ENCODE measurements at places on chromosomes 13 and 19. TPM values are rescaled to one million over a fixed set of nuclear protein-coding genes. Genes with fewer than 3 reads are reported as not detected.

ITGBL1 gene
- 6.8 TPM for total RNA-seq

WDR88 gene
- 0.38 TPM for total RNA-seq

OR7C1 gene
- not detected for total RNA-seq

ETHE1 gene
- 14.7 TPM for total RNA-seq

KLK15 gene
- total RNA-seq, result not detected

KRTDAP gene
- not detected for total RNA-seq

ZNF667 gene
- total RNA-seq, result 5.0 TPM

FCER2 gene
- total RNA-seq, result 0.56 TPM

DNA sequence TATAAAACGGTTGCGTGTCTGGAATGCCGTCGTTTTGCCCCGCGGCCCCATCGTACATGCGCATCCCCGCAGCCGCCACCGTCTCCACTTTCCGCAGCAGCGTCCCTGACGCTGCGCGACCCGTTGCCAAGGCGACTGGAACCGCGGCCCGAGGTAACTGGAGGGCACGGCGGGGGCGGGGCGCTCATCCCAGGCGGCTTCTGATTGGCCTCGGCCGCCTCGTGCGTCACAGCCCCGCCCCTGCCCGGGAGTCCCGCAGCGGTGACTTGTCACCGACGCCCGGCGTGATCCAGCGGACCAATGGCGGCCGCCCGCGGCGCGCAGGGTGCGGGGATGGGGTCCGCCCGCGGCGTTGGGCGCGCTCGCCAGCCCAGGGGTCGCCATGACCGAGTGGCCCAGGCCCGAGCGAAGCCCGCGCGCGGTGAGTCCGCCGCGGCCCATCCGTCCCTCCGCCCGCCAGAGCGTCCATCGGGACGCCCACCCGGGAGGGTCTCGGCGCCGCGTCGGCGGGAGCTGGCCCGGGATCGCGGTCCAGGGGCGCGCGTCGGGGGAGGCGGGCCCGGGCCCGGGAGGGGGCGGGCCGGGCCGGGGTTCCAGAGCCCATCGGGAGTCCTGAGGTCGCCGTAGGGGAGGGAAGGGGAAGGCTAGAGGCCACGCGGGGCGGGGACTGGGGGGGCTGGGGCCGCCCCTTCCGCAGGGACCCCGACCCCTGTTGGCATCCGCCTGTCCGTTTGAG is at the start of gene ZSCAN1:
Gene ZSCAN1 (plus strand): TSS at position 285 of the 736 bp plus-strand sequence. CDS start 3,812 bp downstream, outside the sequence.
- DNase-seq, result peak; percentile 91

DNA sequence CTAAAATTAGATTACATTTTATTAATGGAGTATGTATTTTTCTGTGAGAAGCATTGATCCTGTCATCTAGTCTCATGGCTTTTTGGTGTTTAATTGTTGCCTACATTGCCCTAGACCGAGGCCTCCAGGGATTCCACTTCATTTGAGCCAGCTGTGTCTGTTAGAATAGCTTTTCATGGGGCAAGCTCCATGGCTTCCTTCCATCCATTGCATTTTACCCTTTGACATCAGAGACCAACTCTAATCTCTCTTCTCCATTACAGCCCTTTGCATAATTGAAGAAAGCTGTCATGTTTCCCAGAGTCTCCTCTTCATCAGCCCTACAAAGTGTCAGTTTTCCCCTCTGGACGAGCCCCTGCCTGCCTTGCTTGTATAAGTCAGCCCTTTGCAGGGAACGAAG is 70.6 kb downstream of the MTUS2 start:
- DNase-seq, result no peak

- no peak for DNase-seq
These were observed 7.2 kb downstream of the UHRF1 start for GRCh38 chr19:4916292-4917082.

GRCh38 chr13:45280751-45281634 is 60.0 kb downstream of the TPT1 start:
- peak; percentile 67 for DNase-seq

- no peak for DNase-seq
These were observed 259.9 kb downstream of the SLITRK1 start for GRCh38 chr13:83622422-83622784.

- no peak for DNase-seq
These were observed 1597.6 kb downstream of the EFNB2 start for GRCh38 chr13:104937881-104938280.

DNA sequence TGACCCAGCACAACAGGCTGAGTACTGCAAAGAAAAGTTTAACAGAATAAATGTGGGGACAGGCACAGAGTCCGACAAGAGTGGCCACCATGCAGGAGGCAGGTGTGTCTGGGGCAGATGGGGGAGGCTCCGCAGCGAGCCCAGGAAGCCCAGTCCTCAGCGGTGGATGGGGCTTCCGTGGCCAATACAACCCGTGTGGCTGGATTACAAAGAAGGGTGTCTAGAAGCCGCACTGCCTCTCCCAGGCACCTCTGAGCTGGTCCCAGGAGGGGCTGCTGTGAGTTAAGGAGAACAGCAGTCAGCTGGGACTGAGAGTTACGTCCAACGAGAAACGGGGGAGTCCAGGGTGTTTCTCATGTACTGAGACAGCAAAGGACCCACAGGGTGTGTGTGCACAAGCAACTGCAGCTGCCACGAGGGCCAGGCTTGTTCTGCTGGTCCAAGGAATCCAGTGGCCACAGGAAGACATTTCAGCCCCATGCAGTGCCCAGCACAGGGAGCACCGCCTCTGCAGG is 70.2 kb downstream of the SPACA7 start:
- no peak for DNase-seq

DNA sequence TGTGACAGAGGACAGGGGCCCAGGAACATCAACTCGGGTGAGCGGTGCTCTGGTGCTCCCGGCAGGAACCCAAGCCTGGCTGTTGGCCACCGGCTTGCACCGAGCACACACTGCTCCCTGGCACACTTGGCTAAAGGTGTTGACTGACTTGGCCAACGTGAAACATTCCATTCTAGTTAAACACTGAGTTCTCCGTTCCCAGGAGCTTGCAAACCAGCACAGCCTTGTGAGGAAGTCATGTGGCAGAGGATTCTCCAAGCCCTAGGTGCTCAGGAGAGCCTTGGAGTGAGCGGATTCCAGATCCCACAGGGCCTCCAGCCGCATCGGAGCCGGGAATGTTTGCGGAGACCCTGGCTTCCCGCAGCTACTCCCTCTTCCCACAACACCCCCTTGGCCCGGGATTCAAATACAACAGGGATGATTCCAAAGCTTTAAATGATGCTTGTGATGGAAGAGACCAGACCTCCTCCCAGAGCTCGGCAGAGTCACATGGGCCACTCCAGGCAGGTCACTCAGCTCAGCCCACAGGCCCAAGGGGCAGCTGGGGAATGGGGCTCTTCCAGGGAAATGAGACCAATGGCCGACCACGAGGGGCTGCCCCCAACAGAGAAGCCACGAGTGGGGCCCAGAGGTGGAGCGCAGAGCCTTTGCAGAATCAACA is 2.9 kb downstream of the C13orf46 start:
- peak; percentile 77 for DNase-seq

DNA sequence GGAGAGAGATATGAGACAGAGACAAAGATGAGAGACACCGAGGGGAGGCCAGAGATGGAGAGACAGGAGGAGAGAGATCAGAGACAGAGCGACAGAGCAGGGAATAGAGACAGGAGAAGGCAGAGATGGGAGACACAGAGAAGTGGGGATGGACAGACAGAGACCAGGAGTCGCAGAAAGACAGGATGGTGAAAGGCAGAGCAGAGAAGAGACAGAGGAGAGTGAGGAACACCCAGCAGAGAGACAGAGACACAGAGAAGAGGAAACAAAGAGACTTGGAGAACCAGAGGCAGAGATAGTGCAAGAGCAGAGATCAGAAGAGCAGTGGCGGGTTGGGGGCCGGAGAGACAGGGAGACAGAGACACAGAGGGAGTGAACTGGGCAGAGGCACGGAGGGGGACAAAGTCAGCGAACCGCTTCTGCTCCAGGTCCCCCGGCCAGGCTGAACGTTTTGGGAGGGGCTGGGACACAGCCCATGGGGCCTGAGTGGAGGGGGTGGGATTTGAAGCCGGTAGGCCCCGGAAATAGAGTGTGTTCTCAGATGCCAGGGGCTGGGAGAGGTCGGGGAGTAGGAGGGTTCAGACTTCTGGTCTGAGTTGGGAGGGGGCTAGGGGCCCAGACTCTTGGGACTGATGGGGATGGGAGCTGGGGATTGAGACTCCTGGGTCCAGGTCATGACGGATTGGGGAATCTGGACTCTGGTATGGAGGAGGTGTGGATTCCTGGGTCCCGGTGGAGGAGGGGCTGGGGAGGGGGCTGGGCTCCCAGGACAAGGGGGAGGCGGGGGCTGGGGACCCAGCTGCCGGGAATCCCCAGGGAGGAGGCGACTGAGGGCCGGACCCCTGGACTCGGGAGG is 654 bp downstream of the ZNF579 start:
- peak; percentile 44 for DNase-seq

- DNase-seq, result no peak
These were observed 15.6 kb downstream of the RHPN2 start for GRCh38 chr19:33048806-33049676.

DNA sequence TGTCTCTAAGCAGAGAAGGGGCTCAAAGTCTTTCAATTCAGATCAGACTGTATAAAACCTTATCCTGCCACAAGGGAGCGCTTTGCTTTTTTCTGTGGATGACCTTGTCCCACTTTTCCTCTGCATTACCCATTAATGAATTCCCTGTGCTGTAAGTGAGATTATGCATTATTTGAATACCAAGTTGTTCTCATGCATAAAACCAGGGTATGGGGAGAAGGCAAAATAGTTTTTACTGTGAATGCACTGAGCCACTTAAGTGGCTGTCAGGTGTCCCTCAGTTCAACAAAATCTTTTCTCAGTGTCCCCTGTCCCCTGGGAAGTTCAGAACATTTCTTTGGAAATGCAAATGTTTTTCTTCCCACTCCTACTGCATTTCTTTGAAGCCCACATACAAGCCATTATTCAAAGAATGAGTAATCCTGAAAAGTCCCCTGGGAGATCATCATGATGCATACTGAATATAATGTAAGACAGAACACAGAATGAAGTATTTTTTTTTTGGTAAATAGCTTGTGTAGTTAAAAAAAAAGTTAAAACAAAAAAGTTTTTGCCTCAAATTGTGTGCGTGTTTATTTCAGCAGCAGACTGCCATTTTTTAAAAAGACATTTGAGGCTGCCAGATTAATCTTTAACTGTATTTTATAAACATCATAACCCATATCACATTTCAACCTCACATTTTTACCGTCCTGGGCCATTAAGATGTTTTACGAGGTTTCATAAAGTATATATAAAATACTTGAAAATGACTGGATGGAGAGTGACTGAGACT is 506.7 kb upstream of the PCDH9 start:
- DNase-seq, result no peak

DNA sequence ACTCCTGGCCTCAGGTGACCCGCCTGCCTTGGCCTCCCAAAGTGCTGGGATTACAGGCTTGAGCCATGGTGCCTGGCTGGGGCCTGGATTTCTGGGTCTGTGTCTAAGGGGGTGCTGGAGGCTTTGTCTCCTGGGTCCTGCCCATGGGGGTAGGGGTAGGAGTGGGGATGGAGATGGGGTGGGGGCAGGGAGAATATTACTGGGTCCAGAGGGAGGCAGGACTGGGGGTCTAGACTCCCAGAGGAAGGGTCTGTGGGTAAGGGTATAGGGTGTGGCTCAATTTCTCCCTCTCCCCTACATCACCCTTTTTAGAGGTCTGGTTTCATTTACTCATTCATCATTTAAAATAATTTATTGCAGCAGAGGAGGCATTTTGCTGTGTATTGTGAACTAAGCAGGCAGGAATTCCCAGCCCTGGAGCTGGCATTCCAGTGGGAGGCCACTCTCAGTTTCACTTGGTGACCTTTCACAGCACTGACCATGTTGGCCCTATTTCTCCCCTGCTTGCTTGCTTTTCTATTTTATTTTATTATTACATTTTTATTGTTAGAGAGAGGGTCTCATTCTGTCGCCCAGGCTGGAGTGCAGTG is 810 bp upstream of the NFKBID start:
- no peak for DNase-seq

DNA sequence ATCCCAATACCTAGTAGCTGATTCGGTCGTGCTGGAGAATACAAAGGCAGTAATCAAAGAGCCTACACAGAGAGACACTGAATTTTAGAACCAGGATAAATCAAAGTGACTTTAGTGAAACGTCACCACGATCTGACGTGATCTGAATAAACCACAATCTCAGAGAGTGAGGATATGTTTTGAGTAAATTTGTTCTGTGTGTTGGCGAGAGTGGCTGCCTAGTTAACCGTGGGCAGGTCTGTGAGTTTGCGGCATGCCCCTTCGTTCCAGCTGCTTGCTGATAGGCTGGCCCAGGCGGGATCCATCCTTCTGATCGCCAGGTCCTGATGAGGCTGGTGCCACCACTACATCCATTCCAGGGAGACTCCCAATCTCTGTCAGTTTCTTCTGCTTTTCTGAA is 40.4 kb downstream of the LRCH1 start:
- DNase-seq, result no peak

DNA sequence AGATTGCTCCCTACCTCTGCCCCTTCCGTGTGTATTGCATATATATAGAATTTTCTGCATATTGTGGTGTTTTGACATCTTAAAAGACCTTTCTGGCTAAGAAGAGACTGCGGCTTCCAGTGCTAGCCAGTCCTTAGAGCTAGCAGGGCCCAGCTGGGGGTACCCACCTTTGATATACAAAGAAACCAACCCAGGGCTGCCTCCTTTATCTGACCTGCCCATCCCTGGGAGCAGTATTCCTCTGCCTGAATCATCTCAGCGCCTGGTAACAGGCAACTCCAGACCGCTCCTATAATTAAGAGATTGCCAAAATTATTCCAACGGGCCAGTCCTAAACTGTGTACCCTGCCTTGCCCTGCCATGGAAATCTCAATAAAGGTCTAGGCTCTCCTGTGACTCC is 186.3 kb upstream of the RNF113B start:
- no peak for DNase-seq

DNA sequence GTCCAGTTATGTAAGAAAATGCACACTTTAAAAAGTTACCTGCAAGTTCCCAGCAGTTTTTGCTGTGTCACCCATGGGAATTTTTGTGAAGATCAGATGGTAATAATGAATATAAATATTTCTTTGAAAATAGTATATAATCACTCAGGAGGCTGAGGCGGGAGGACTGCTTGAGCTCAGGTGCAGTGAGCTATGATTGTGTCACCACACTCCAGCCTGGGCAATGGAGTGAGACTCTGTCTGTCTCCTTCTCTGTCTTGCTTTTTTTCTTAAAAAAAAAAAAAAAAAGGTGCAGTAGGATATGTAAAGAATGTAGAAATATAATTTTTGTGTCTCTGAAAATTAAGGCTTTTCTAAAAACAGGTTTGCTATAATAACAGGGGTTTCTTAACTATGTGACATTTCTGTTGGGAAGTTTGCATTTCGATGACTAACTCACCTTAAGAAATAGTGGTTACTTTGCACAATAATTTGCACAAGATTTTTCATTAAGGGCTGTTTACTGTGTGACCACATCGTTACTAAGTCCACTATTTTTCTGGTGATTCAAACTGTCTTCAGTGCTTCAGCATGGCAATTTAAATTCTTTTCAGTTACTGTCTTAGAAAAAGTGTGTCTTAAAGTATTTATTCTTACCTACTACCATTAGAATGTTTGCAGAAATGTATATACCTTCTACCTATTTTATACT is 37.3 kb downstream of the DNAJC3 start:
- DNase-seq, result no peak
